ENCODE measurements at places on chromosomes 6 and 20.

GRCh38 chr6:1062786-1063545 lies 248.9 kb upstream of the FOXQ1 start:
- DNase-seq = no peak

GRCh38 chr6:41630069-41630468 lies 8.2 kb upstream of the MDFI start:
- no peak for DNase-seq

DNA sequence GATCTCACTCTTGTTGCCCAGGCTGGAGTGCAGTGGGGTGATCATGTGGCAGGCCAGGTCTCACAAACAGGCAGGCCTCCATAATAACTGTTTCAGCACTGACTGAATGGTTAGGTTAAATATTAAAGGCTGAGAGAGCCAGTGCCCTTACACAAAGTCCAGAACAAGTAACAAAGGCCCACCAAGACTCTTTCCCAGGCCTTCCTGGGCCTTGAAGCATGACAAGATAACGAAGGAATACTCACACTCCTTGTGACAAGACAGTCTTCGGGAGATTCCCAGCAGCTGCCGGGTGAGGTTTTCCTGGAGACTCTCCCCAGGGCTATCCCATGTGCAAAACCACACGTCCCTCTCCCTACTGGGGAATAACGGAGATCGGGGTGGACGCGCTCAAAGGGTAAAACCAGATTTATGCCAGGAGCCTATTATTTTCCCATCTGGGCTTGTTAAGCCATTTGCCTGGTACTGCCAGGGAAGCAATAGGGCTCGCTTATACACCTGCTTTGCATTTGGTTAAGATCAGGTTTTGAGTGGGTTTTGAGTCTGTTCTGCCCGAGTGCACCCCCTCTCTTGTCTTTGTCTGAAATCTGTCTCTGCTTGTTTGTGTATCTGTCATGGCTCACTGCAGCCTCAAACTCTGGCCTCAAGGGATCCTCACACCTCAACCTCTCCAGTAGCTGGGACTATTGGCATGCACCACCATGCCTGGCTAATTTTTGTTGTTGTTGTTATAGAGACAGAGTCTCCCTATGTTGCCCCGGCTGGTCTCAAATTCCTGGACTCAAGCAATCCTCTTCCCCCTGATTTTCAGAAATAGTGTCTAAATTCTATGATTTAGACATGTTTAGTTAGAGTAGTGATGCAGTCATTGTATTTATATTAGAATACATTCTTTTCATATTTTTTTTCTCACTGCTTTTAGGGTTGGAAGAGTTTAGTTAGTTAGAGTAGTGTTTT lies 1.4 kb upstream of the ENPP3 start:
- DNase-seq = no peak

DNA sequence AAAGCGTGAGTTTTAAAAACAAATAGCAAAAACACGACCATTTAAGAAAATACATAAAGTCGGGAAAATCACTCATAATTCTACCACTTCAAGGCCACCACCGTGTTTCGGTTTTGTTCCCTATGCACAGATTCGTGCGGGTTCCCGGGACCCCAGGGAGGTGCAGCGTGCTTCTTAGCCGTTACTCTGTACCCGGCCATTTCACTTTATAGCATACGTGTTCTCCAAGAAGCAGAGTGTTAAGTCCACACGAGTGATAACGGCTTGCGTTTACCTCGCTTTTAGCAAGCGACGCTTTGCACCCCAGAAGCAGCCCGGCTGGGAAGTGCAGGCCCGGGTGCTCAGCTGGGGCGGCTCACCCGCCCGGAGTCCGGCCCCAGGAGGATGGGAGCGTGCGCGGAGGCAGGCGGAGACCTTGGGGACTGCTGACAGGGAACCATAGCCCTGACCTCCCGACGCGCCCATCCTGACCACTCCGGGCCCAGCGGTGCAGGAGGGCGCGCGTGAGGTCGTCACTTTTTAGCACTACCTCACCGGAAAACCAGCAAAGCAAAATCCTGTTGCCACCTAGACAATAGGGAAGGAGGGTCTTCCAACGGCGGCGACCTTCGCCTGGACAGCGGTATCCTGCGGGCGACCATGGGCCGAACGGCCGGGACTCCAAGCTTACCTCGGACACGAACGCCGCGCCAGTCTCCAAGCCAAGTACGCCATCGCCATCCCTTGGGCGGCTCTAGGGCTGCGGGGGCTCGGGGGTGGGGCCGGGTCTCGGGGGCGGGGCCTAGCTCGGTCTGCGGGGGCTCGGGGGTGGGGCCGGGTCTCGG lies at the start of gene ECI2:
ECI2 (minus strand) TSS at position 735 of the 824 bp plus-strand sequence; CDS start at position 720, 15 bp downstream.
- no peak for DNase-seq
